Lower lobe of right lung (tissue), 2 donors: ENCODE measurements at places on chromosomes 4 and X. TPM values are rescaled to one million over a fixed set of nuclear protein-coding genes. Genes with fewer than 3 reads are reported as not detected.

Gene HPGD
- total RNA-seq: 87.2 TPM

Gene RPL36A
- total RNA-seq: 154 TPM

Gene NCAPG
- 2.2 TPM for total RNA-seq

Gene CYSLTR1
- total RNA-seq: 10.5 TPM

Gene RWDD4
- 16.2 TPM for total RNA-seq

Gene CCDC110
- total RNA-seq: 0.44 TPM

Gene MAMLD1
- 3.0 TPM for total RNA-seq

Gene ZNF595
- 14.6 TPM for total RNA-seq

Gene GPRASP1
- total RNA-seq: 5.0 TPM

Gene DKK2
- 11.9 TPM for total RNA-seq

Gene MMRN1
- 42.6 TPM for total RNA-seq

Gene TMEM31
- total RNA-seq: not detected

Gene DHRSX
- total RNA-seq: 31.9 TPM

Gene SH2D1A
- 1.0 TPM for total RNA-seq

Gene TFDP3
- not detected for total RNA-seq

Gene VGLL1
- not detected for total RNA-seq

Gene TMPRSS11B
- total RNA-seq: not detected

Gene CTAG2
- not detected for total RNA-seq

Gene MAGEC3
- not detected for total RNA-seq

Gene GYPE
- 2.5 TPM for total RNA-seq

Gene MAGEA2
- not detected for total RNA-seq

Gene AMMECR1
- 6.5 TPM for total RNA-seq

Gene GIMD1
- total RNA-seq: not detected

Gene SOWAHB
- 2.4 TPM for total RNA-seq

Gene C4orf50
- 0.09 TPM for total RNA-seq

Gene CNGA1
- total RNA-seq: 0.53 TPM

Gene RS1
- total RNA-seq: 3.9 TPM

Gene RAB39B
- 0.95 TPM for total RNA-seq

Gene UGT2B7
- not detected for total RNA-seq

Gene TMA16
- 19.7 TPM for total RNA-seq

Gene EDA2R
- total RNA-seq: 2.4 TPM

Gene HTATSF1
- total RNA-seq: 27.4 TPM

Gene RHOXF2B
- total RNA-seq: not detected

Gene CXCL6
- total RNA-seq: 0.50 TPM

Gene NLGN4X
- total RNA-seq: 4.8 TPM

Gene NAP1L3
- total RNA-seq: 0.95 TPM

Gene MEPE
- not detected for total RNA-seq

Gene SORCS2
- 5.8 TPM for total RNA-seq

Gene TSPAN6
- 12.6 TPM for total RNA-seq

Gene CYTL1
- total RNA-seq: 1.4 TPM

Gene PDE6B
- 5.5 TPM for total RNA-seq

Gene TKTL2
- 0.18 TPM for total RNA-seq

Gene PAK3
- total RNA-seq: 1.4 TPM

Gene EVC2
- 4.9 TPM for total RNA-seq

Gene BLTP1
- 84.4 TPM for total RNA-seq

Gene MAGEA9B
- not detected for total RNA-seq
